ENCODE measurements at places on chromosomes 7 and 10. TPM values are rescaled to one million over a fixed set of nuclear protein-coding genes. Genes with fewer than 3 reads are reported as not detected.

GRCh38 chr10:82691211-82691610, 816.2 kb downstream of the NRG3 start:
- no peak for DNase-seq

DNA sequence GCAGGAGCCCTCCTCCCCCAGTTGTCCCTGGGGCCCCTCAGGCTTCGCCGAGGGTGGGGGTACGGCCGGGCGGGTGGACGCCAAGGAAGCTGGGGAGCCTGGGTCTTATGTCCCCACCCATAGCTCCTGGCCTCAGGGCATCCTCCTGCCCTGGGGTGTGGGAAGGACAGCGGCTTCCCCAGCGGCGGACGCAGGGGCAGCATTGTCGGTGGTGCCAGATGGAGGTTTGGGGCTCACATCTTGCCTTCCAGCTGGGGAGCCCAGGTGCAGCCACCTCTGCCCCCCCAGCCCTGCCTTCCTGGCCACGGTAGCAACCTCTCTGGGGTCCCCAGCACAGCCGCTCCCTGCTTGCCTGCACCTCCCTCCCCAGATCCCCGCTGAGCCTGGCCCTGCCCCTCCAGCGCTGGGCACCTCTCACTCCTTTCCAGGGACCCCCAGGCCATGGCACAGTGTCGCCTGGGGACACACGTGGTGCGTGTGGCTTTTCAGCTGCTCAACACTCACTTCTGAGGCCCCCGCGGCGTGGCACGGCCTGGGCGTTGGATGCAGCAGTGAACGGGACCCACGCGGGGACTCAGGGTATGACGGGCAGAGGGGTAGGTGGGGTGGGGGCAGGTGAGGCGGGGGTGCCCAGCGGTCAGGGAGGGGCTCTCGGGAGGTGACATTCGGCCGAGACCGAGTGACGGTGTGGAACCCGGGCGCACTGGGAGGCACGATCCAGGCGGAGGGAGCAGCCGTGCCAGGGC, 53.1 kb downstream of the UNCX start:
- no peak for DNase-seq

DNA sequence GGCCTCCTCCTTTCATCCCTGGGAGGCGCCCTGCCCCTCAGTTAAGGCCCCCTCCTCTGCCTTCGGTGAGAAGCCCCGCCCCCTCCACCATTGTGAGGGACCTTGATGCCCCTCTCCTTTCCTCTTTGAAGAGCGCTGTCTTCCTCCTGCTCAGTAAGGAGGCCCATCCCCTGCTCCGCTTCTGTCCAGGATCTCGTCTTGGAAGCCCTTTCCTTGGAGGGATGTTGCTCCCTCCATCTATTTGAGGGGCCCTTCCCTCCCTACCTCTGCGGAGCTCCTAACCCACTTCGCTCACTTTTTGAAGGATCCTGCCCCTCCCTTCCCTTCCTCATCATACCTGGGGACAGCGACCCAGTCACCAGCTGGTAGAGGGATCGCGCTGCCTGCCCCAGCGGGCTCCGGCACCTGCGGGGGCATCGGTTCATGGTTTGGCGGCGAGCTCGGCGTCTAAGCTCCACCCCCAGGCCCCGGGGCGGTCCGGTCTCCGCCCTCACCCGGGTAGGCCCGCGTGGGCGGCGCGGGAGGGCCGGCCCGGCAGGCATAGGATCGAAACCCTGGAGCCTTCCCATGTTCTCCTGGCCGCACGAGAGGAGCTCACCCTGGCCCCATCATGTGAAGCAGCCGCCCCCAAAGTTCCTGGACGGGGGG, 4.1 kb downstream of the KCNIP2 start:
- DNase-seq, result no peak

DNA sequence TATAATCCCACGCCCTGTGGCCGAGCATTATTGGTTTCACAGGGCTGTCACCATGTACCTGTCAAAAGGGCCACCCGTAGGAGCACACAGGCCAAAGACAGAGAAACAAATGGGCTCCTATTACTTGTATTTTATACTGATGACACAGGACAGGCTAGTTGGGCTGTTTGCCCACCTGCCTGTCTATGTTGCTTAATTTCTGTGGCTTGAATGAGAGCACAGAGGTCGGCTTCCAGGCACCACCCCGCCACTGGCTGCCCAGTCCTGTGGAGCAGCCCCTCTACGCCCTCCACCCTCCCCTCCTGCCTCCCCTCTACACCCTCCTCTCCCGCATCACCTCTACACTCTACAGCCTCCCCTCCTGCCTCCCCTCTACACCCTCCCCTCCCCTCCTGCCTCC, 652.9 kb downstream of the SDK1 start:
- DNase-seq, result no peak

DNA sequence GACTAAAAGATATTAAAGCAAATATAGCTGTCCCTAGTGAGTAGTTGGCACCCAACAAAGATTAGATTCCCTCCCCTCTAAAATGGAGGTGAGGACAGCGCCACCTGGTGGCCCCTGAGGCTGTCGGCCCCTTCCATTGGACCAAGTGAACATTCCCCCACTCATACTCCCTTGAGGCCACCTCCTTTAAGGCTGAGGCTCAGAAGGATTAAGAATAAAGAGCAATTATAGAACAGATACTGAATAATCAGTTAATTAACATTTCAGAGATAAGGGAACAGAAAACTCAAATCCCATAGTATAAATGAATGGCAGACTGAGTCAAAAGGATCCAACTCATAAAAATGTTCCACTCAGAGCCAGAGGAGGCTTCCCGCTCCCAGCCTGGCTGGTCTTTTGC, 130.4 kb upstream of the GHITM start:
- no peak for DNase-seq

- DNase-seq, result no peak
Observed at GRCh38 chr7:78020874-78021249, 222.3 kb downstream of the PHTF2 start.

- no peak for DNase-seq
Observed at GRCh38 chr10:123402656-123403055, 248.5 kb downstream of the BUB3 start.

DNA sequence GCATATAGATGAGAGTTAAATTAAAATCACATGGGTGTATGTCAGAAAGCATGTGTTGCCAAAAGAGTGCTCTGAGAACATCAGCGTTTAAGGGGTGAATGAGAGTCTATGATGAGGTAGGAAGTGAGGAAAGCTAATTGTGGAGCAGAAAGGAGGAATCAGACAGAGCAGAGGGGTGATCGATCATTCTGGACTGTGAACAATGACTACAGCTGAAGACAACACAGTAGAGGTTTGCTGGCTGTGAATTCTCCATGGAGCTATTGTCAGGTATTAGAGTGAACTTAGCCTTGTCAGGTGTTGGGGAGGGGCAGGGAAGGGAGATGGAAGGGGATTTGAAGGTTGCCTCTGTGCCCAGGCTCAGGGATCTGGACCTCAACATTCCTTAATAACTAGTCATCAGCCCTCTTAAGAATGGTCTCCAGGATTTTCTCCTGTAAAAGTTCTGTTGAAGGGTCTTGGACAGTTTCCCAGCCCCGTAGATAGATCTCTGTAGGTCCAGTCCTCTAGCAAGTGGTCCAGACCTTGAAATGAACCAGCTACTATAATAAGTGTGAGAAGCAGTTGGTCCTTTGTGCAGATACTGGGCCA, 57.1 kb downstream of the KIF5B start:
- DNase-seq, result no peak

GRCh38 chr7:21749378-21749777, 196.3 kb downstream of the CDCA7L start:
- DNase-seq, result no peak

DNA sequence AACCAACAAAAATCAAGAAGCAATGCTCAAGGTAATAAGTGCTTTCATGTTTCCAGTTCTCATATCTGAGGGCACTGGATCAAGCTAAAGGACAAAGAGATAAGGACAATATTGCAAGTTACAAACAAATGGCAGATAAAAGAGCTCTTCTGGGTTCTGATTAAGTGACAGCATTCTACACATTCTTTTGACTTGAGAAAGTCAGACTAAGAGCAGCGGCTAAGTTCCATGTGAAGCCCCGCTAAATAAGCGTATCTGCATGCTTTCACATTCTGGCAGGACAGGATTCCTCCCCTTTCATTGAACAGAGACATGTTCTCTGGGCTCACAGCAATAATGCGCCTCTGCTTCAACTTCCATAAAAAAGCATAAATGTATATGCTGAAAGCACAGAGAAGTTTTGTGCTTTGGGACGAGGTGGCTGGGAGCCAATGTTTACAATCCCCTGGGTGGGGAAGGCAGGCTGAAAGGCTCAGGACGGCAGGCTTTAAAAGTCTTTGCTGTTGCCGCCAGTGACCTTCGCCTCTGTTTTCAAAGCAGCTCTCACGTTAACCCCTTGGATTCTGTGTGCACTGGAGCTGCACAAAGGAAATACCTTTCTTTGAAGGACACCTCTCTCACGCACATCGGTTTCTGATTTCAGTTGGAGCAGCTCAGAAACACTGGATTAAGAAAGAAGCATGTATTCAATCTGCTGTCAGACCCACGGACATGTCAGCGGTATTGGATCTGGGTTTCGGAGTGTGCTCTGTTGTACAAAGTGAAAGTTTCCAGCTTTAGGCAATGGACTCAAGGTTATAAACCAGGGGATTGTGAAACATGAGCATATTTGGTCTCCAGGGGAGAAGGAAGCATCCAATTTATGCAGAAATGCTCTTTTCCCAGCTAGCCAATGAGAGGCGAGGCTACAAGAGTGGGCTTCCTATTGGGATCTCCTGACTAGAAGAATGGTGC, 105.4 kb upstream of the FAM133B start:
- DNase-seq, result peak; percentile 18

- no peak for DNase-seq
Observed at GRCh38 chr7:94183891-94184290, 179.7 kb upstream of the BET1 start.

- DNase-seq, result peak; percentile 77
Observed at GRCh38 chr7:94697035-94697974, 41.4 kb upstream of the SGCE start.

DNA sequence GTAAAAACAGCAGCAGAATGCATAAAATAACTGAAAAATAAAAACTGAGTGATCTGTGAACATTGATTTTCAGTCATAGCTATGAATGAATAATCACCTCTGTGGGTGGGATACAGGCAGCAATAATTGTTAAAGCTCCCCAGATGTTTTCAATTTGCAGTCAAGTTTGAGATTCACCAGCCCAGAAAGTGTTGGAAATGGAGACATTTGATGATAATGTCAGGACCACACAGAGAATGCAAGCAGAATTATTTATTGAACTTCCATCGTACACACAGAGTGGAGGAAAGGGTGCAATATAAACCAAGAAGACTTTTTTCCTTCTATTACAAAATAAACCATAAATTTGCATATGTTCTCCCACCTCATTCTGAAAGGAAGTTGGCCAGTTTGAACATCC, 601.7 kb downstream of the ANKRD7 start:
- no peak for DNase-seq

DNA sequence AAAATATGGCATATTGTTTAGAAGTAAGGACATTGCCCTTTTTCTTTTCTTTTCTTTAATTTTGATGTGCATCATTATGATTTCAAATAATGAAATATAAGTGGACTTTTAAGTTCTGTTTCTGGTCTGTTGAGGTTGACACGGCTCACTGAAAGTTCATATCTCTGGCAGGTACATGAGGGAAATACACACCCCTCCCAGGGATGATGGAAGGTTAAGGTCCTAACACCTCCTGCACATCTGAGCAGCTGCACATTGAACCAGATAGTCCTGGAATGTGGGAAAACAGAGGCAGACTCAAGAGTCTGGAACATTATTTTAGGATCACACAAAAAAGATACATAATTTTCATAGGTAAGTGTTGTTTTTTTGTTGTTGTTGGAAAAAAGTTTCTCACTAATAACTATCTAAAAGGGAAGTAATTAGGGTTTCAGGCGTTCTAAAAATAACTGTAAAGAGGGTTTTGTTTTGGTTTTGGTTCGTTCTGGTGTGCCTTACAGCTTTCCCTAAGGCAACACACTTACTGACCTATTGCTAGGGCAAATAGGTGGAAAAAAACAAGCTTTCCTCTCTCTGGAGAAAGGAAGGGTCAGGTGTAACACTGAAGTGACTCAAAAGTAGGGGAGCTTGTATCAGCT, 201.2 kb upstream of the PRKCQ start:
- no peak for DNase-seq

DNA sequence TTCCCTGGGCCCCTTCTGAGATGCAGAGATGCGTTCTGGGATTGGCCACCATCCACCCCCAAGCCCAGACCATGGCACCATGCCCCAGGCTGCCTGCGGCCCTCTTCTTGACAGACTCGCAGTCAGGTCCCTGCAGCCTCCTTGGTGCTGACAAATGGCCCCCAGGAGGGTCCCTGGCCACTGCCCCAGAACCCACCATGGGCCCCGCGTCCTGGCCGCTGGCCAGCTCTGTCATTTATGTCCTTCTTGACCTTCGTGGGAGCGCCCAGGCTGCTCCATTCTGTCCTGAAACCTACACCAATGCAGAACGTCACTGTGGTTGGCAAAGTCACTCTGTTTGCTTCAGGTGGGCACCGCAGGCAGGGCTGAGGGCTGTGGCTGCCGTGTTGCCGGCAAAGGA, 39.5 kb upstream of the SLC29A4 start:
- DNase-seq, result no peak

DNA sequence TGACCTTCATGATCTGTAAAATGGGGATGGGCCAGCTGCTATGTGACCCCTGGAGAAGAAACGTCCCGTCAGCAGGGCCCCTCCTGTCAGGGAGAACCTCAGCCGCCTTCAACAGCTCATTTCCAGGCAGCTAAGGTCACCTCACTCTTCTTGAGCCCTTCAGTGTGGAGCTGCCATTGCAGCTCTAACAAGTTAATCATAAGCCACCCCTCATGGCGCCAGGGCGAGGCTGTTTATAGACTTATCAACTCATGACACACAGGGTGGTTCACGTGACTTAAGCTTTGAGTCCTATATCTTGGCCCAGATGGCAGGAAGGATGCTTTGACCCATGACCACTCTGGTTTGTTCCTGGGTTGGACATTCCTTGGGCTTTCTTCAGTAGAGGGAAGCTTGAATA, 315.1 kb downstream of the TNS3 start:
- DNase-seq, result no peak

Gene PNLIPRP2
- total RNA-seq, result not detected

Gene GDF10
- total RNA-seq, result not detected

Gene GBF1
- 53.8 TPM for total RNA-seq

Gene AGAP9
- total RNA-seq, result 4.8 TPM

Gene SAMD9L
- total RNA-seq, result 22.6 TPM

Data from glomerular endothelial cell (primary cell).